Stimulated activated CD4-positive, alpha-beta T cell treated with anti-CD3 and anti-CD28 coated beads, Interleukin-1b, Interleukin-23, amount 100 ng/mL, for 48 hours (primary cell): ENCODE measurements at places on chromosomes 3 and 15.

DNA sequence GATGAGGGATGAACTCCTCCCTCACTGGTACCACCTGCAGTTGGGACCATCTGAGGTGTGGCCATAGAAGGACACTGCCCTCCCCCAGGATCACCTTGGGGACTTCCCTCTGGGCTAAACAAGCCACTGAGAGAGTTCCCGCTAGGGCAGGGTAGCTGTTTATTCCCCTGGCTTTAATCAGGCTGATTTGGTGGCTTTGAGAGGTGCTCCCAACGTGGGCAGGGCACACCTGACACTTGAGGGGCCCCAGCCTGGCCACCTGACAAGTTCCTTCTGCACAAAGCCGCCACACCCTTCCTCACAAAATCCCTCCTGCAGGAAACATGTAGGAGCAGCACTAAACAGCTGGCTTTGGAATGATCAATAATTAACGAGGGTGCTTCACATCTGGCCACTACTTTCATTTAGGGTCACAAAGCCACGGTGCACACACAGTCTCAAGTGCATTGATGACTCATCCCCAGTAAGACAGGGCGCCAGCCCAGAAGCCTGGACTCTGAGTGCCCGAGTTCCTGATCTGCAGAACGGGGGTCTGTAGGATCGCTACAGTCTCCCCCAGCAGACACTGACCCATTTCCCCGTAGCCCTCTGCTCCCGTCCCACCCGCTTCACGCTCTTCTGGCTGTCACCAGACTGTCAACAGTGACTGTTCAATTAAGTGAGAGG is 75.1 kb downstream of the ATP10A start:
- DNase-seq: no peak

DNA sequence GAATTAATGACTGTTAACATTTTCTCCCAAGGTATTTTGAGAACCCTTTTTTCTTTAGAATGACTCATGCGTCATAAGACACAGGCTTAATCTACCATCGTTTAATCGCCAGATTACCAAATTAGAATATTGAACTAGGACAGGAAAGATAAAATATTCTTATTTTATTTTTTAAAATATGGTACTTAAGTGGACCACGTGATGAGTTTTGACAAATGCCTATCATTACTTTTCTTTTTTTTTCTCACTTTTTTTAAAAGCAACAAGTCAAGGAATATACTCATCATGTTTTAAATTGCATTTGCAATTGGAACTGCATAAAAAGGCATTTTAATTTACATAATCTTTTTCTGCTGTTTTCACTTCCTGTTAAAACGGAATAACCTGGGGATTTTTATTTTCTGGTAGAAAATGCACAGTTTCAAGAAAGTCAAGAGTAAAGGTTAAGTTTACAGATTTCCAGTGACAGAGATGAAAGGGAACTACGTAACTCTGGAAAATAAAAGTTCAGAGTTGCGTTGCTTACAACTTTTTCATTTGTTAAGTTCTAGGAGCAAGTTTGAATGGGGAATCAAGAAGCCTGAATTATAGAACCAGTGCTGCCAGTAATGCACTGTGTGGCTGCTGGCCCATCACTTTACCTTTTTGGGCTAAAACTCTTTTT is 23.6 kb downstream of the SIAH2 start:
- no peak for DNase-seq

DNA sequence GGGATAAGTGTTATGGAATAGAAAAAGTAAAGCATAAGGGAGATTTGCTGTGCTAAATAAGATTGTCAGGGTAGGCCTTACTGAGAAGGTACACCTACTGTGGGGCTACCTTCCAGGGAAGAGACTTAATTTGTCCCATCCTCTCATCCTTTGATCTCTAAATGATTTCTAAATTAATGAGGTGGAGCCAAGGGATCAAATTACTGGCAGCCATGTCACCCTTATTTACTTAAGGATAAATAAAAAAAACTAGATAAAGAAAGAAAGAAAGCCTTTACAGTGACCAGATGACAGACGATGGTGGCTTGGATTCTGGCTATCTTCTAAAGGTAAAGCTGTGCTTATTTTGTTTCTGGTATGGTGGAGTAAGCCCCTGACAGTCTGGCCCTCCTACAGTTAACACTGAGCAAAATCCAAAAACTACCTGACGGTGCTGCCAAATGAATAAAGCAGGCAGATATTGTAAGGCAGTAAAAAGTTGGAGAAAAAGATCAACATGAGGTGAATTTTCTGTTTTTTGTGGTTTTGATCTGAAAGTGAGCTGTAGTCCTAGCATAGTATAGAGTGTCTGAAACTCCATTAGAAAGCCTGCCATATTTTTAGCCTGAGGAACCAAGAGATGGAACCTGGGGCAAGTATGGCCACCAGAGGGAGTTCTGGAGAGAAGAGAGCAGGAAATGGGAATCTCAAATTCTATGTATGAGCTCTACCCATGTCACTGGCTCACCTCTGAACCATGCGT is 285.1 kb upstream of the MANF start:
- no peak for DNase-seq

- DNase-seq: no peak
Observed at GRCh38 chr15:56608140-56608778, 125.0 kb downstream of the ZNF280D start.

DNA sequence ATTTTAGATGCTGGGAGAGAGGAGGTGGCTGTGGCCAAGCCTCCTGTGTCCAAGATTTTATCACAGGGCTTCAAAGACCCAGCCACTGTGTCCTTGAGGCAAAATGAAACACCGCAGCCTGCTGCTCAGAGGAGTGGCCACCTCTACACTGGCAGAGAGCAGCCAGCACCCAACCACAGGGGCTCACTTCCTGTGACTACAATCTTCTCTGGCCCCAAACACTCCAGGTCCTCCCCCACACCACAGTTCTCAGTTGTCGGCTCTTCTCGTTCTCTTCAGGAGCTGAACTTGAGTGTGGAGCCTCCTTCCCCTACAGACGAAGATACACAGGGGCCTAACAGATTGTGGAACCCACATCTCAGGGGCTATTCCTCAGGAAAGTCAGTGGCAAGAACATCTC is 45.6 kb downstream of the CDAN1 start:
- DNase-seq: peak; percentile 6

DNA sequence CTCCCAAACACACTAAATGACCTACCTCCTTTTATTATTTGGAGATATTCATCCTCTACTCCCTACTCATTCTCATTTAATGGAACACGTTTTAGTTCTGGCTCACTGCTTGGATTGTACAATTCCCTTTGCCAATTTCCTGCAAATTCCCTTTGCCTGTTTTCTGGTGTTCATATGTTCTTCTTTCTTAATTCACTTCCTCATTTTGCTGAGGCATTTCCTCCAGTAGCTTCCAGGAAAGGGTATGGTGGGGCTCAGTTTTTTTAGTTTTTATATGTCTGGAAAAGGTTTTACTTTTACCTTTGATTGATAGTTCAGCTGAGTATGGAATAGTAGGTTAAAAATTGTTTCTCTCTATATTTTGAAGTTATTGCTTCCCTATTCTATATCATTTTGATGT is 143.6 kb upstream of the GOLIM4 start:
- DNase-seq: no peak

DNA sequence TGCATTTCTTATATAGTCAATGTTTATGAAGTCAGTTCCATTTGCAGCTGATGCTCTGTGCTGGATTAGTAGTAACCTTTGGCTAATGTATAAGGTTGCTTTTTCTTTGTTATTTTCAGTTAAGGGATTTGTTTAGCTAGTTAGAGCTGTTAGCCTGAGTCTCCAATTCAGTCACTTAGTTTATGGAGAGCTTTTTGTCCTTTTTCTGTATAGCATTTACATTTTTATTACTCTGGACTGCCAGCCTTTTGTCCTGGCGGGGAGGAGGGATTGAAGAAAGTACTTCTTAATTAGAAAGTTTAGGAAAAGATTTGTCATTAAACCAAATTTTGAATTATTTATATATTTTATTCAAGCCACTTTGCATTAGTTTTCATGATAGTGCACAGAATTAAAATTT is 52.0 kb downstream of the DNAJC13 start:
- DNase-seq: no peak

GRCh38 chr3:147411815-147412241 is 2.7 kb downstream of the ZIC1 start:
- DNase-seq: no peak
